Activated CD4-positive, alpha-beta memory T cell treated with anti-CD3 and anti-CD28 coated beads, Interleukin-2, amount 10 ng/mL, durations not matched to agents 7 days and 5 days (primary cell): ENCODE measurements at places on chromosomes 2 and 18. TPM values are rescaled to one million over a fixed set of nuclear protein-coding genes. Genes with fewer than 3 reads are reported as not detected.

IL1A gene
- total RNA-seq: 5.4 TPM

DNA sequence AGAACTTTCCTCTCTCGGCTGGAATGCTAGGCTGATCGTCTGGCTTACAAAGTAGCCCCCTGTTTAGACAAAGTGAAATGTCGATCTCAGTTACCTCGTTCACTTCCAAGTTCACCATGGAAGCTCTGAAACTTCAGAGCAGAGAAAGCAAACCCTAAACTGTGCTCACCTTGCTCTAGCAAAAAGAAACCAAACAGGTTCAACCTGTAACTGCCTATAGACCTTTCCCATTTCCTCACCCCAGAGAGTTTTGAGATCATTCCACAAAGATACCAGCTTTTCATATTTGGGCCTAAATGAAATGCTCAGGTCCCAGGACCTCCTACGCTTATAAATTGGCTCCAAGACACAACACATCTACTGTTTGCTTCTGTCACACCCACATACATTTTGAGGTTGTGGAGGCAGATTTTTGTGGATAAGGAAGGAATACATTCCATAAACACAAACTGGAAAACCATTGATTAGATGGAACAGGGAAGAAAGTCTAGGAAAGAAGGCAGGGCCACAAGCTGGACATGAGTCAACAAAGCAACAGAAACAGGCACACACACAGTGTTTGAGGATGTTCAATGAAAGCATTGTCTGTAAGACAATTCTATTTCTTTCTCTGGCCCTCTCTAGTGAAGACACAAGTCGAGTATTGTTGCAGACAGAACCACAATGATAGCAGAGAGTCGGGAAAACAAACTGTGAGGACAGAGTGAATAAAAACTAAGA, 52.8 kb upstream of the TGIF1 start:
- DNase-seq: no peak
- H3K4me1 ChIP-seq: no peaks in the 10 kb centered on the region
- no peaks in the 10 kb centered on the region for H3K36me3 ChIP-seq

- no peak overlapping the region for H3K27ac ChIP-seq
- peaks cover 10% of the 10 kb centered on the region for H3K27me3 ChIP-seq
- no peak overlapping the region for H3K4me3 ChIP-seq
- no peaks in the 10 kb centered on the region for H3K36me3 ChIP-seq
- H3K4me1 ChIP-seq: peaks cover 13% of the 10 kb centered on the region
These were observed 384.6 kb downstream of the STK39 start for GRCh38 chr2:167862782-167863181.

DNA sequence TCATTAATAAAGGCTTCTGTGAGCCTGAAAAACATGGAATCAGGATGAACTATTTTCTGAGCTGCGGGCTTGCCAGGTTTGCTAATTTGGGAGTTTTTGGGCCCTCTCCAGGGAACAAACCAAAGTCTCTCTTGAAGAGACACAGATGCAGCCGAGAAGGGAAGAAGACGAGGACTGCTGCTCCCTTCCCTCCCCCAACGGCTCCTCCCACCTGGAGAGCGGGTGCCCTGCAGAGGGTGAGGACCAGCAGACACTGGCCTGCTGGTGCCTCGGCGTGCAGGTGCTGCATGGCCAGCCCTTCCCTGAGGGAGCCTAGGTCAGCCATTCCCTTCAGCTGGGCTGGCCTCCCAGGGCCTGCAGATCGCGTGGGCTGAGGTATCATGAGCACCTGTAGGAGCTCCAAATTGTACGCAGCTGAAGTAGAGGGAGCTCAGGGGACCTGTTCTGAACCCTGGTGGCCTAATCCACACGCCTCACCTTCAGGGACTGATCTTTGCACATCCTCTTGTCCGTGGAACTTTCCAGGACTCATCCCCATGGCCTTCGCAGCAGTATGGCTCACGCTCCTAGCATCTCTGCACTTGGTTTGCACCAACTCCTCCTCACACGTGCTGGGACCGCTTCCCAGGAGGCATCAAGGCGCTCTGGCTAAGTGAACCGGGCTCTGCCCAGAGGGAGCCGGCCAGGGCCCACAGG, 19.5 kb downstream of the EMX1 start:
- peaks cover 16% of the 10 kb centered on the region for H3K27me3 ChIP-seq
- H3K36me3 ChIP-seq: no peaks in the 10 kb centered on the region
- no peak overlapping the region for H3K4me3 ChIP-seq

GRCh38 chr2:121400201-121400600, 115.2 kb upstream of the TFCP2L1 start:
- no peak overlapping the region for H3K4me3 ChIP-seq
- no peaks in the 10 kb centered on the region for H3K27me3 ChIP-seq
- peaks cover 2% of the 10 kb centered on the region for H3K4me1 ChIP-seq

DNA sequence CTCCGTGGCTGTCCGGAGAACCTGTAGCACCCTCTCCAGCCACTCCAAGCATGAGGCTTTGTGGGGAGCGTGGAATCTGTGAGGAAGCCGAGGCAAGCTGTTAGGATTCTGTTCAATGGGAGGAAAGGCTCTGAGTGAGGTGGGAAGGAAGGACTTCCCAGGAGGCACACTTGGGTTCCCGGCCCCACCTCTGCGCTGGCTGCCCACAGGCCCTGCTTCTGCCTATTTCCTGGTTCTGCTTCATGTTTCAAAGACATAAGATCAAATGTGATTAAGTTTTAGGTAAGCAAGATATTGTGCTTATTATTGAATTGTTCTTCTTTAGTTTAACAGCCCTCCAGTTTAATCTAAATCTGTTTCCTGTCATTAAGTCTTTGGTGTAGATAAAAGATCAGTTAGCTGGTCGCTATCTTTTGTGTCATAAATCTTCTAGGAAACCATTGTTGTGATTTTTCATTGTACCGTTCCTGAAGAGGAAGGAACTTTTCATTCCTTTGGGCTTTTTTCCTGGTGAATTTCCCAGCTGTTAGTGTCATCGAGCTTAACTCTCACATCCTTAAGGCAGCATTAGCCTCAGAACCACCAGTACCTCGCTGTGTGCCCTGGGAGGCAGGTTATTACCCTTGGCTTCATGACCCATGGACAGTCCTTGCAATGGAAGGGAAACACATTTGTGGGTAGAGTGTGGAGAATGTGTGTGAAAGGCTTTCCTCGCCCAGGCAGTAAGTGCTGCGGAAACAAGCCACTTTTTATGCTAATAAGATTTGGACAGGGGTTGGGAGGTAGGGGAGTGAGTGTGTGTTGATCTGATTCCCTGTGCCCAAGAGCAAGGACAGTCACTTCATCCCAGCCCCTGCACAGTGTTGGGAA, 61.9 kb upstream of the ALPP start:
- H3K36me3 ChIP-seq: peaks cover 27% of the 10 kb centered on the region
- no peak overlapping the region for H3K4me3 ChIP-seq
- peaks cover 81% of the 10 kb centered on the region for H3K4me1 ChIP-seq

TLX2 gene
- 3.3 TPM for total RNA-seq

DNA sequence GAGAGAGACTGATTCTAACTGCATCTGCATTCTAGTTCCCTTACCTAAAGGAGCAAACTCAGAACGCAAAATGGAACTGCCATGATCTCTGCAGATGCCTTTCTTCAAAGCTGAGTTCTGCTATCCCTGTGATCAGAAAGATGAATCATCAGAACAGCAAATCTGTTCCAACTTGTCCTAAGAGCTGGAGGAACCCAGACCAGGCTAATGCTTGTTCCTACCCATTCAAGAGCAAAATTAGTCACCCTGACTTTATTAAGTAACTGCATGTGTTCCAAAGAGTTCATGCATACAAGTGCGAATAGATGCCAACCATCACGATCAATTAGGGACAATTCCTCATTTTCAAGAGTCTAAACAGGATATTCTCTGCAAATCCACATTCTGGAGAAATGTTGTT, 46.5 kb downstream of the MBP start:
- H3K36me3 ChIP-seq: peaks cover 62% of the 10 kb centered on the region
- no peak for DNase-seq
- no peak overlapping the region for H3K4me3 ChIP-seq
- H3K4me1 ChIP-seq: peaks cover 58% of the 10 kb centered on the region
- H3K27ac ChIP-seq: no peak overlapping the region

DNA sequence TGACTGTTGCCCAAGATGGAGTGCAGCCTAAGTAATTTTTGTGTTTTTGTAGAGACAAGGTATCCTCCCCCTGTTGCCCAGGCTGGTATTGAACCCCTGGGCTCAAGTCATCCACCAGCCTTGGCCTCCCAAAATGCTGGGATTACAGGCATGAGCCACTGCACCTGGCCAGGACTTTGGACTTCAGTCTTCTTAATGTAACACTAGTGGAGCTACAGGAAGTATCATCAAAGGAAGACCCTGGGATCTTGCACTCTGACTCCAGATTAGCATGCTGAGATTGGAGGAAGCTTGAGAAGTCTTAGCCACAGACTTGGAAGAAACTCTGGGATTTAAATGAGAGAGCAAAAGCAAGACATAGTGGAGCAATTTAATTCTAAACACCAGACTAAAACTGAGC, 37.8 kb upstream of the RNF125 start:
- H3K36me3 ChIP-seq: peaks cover 4% of the 10 kb centered on the region
- H3K27ac ChIP-seq: no peak overlapping the region
- H3K4me1 ChIP-seq: peaks cover 12% of the 10 kb centered on the region
- no peaks in the 10 kb centered on the region for H3K27me3 ChIP-seq
- no peak overlapping the region for H3K4me3 ChIP-seq

- H3K27me3 ChIP-seq: peaks cover 45% of the 10 kb centered on the region
- H3K4me3 ChIP-seq: no peak overlapping the region
- no peaks in the 10 kb centered on the region for H3K36me3 ChIP-seq
- DNase-seq: no peak
- H3K4me1 ChIP-seq: peaks cover 8% of the 10 kb centered on the region
These were observed 8.2 kb downstream of the IGFBP5 start for GRCh38 chr2:216687111-216687510.

GRCh38 chr18:74662622-74663021, 65.0 kb downstream of the ZNF407 start:
- peaks cover 2% of the 10 kb centered on the region for H3K4me1 ChIP-seq
- DNase-seq: no peak
- no peaks in the 10 kb centered on the region for H3K36me3 ChIP-seq
- H3K27me3 ChIP-seq: no peaks in the 10 kb centered on the region

DNA sequence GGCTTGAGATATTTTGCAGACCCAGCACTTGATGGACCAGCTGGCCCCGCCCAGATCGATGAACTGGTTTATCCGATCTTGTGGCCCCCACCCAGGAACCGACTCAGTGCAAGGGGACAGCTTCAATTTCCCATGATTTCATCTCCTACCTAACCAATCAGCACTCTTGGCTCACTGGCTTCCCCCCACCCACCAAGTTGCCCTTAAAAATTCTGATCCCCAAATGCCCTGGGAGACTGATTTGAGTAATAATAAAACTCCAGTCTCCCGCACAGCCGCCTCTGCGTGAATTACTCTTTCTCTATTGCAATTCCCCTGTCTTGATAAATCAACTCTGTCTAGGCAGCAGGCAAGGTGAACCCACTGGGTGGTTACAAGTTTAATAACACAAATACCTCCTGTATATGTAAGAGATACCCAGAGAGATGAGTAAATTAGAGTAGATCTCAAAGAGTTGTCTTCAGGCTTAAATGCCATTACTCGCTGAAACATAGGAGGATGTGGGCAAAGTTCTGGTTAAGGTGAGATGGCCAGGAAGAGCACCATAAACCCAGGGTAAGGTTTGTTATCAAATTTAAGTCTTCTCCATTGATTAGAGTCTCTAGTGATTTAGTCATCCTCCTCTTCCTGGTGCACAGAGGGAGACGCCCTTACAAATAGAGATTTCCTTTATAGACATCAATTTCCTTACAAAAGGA, 222.8 kb downstream of the ARL4C start:
- DNase-seq: peak; percentile 54
- peak overlapping the region; percentile 46 for H3K4me3 ChIP-seq
- H3K36me3 ChIP-seq: peaks cover 35% of the 10 kb centered on the region
- peaks cover 79% of the 10 kb centered on the region for H3K4me1 ChIP-seq

- no peaks in the 10 kb centered on the region for H3K4me1 ChIP-seq
- no peaks in the 10 kb centered on the region for H3K27me3 ChIP-seq
- no peak overlapping the region for H3K27ac ChIP-seq
These were observed 148.3 kb upstream of the KLHL14 start for GRCh38 chr18:32920796-32921787.

DNA sequence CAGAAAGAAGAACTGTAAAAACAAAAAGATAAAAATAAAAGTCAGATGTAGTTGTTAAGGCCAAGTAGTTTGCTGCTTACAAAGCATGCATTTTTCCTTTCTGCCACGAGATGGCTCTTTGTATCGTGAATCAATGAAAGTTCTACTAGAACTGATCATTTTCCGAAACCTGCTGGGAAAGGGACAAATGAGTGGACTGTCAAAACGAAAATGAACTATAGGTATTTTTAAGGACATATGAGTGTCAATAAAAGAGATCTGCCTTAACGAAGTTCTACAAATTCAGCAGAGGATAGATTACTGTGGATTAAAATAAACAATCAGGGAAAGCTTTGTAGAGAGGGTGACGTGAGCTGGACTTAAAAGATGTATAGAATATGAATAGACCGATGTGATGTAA, 15.0 kb upstream of the ELOA2 start:
- DNase-seq: no peak
- H3K4me3 ChIP-seq: no peak overlapping the region
- H3K36me3 ChIP-seq: no peaks in the 10 kb centered on the region
- H3K27ac ChIP-seq: no peak overlapping the region
- H3K27me3 ChIP-seq: peaks cover 15% of the 10 kb centered on the region
